Mesothelial cell of epicardium (in vitro differentiated cells): ENCODE measurements at places on chromosomes 3 and 15. TPM values are rescaled to one million over a fixed set of nuclear protein-coding genes. Genes with fewer than 3 reads are reported as not detected.
A peak's percentile ranks its signal among the peaks of the same experiment; 100 is the strongest.

CLSTN2 gene
- 14.4 to 18.2 TPM (median 17.3 TPM) in 3 replicates for total RNA-seq

DNA sequence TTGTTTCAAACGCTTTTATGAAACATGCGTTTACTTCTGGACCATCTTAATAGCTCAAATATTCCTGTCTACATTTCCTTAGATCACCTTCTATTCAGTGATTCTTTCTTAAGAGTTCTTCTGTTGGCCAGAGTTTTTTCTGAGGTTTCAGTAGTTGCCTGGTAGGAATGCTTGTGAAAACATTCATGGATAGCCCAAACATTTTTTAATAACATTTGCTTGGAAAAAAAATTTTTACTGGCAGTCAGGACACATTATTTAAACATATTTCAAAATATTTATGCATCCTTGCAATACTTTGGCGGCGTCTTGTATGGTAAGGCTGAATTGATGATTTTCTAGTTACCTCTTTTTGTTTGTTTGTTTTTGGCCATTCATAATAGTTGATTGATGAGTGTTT lies 47.4 kb upstream of the ZBTB20 start:
- DNase-seq = no peak

ZMYND10 gene
- total RNA-seq = 0.54 to 1.00 TPM (median 0.83 TPM) in 3 replicates

SLC38A3 gene
- 0.84 to 2.5 TPM (median 1.8 TPM) in 3 replicates for total RNA-seq

STRA6 gene
- total RNA-seq = 101 to 114 TPM (median 111 TPM) in 3 replicates

- no peak for DNase-seq
Measured at GRCh38 chr3:78963771-78964170, 804.0 kb downstream of the ROBO1 start.

GRCh38 chr3:31193871-31194270 lies 299.4 kb upstream of the GADL1 start:
- no peak for DNase-seq

DNA sequence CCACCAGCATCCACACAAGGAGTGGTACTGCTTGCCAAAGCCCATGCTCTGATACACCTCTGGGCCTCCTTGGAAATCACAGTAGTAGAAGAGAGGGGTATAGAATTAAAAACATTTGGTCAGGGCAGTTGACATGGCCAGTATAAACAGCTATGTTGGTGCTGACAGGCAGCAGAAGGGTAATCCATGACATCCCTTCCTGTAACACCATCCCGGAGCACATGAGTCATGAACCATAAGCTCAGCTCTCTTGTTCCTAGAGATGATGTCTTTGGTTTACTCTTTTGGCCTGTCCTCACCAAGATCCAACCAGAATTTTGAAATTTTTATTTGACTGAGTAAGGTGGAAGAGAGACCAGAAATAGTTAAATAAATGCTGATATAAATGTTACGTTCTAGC lies 132.6 kb upstream of the CTDSPL start:
- no peak for DNase-seq

GRCh38 chr3:17631609-17632008 lies 110.8 kb downstream of the TBC1D5 start:
- DNase-seq = no peak

DNA sequence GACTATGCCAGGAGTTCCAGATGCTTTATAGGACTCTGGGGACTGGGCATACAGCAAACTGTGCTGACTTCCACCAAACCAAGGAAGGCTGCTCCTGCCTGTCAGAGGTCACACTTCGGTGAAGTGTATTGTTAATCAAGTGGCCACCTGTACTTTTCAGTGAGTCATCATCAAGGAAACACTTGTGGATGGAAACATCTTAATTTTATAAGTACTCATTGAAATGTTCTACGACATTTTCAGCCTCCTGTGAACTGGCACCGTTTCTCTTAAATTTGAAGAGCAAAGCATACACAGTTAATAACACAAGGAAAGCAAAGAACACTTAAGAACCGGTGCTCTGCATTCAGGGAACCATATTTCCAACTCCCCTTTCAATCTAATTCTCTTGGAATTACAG lies 801.7 kb upstream of the DPPA4 start:
- DNase-seq = no peak

GRCh38 chr3:186613637-186614265 lies 891 bp downstream of the AHSG start:
- no peak for DNase-seq

DNA sequence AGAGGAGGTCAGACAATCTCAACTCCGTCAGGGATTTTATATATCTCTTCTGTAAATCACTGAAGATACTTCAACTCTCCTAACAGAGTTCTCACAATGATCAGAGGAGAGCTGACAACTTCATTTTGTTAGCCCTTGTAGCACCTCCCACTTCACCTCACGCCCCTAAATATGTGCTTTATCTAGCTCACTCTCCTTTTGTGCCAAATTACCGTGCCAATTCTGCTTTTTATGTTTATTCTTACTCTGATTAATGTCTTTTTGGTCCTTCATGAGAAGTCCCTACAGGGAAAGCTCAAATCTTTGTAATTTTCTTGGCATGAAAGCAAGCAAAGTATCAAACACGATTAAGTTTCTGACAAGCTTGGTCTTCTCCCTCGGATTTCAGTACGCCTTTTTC lies 636.1 kb upstream of the NAALADL2 start:
- DNase-seq = no peak

- DNase-seq = no peak
Measured at GRCh38 chr3:119659606-119660291, 640 bp downstream of the POPDC2 start.

SLC22A13 gene
- total RNA-seq = 0.34 to 0.85 TPM (median 0.75 TPM) in 3 replicates

PGBD4 gene
- 1.4 to 1.5 TPM (median 1.5 TPM) in 3 replicates for total RNA-seq

DNA sequence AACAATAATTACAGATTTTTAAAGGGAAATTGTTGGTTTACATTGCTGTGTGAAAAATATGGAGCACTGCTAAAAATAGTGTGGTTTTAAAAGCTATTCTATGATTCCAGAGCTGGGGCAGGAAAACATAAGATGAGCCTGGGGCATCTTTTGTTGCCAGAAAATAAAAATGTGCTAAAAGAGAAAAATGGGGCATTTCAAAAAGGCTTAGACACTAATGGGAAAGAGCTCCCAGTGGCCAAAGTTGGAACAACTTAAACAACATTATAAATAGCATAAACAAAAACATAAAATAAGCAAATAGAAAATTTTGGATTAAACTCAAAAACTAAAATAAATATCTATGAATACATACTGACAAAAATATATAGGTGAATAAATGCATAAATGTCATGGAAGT lies 478.9 kb downstream of the NLGN1 start:
- no peak for DNase-seq

OR5K4 gene
- total RNA-seq = not detected in 3 replicates

OR4M2 gene
- not detected in 3 replicates for total RNA-seq

RARB gene
- 106 to 117 TPM (median 117 TPM) in 3 replicates for total RNA-seq

DNA sequence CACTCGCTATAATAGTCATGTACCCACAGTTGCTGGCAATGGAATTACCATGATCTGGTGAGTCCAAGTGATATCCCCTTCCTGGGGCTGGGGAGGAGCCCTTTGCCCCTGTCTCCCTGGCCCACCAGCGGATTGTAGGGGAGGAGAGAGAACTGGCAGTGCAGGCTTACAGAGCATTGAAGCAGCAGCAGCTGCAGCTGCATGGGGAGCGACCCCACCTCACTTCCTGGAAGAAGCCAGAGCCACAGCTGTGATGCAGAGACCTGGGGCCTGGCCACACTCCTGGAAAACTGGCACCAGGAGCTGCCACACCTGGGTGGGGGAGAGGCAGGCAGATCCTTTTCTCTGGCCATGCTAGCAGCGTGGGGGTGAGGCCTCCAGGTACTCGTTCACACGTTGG lies 300.1 kb upstream of the PROK2 start:
- DNase-seq = no peak

DNA sequence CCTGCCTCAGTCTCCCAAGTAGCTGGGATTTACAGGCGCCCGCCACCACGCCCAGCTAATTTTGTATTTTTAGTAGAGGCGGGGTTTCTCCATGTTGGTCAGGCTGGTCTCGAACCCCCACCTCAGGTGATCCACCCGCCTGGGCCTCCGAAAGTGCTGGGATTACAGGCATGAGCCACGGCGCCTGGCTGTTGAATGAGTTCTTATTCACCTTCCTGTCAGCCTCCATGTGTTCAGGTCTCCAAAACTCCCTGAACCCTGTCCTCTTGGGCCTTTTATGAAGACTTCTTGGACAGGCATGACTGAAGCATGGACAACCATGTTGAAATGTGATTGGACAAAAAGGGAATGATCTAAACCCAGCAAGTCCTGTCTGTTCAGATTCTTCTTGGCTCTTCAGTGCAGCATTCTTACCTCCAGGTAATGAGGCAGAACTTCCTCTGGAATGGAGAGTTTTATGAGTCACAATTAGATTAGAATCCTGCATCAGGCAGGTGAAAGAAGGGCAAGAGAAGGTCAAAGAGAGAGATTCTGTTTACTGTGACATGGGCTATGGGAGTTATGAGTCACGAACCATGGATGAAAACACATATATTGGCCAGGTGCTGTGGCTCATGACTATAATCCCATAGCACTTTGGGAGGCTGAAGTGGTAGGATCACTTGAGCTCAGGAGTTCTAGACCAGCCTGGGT lies 23.1 kb upstream of the EIF4A2 start:
- no peak for DNase-seq

DNA sequence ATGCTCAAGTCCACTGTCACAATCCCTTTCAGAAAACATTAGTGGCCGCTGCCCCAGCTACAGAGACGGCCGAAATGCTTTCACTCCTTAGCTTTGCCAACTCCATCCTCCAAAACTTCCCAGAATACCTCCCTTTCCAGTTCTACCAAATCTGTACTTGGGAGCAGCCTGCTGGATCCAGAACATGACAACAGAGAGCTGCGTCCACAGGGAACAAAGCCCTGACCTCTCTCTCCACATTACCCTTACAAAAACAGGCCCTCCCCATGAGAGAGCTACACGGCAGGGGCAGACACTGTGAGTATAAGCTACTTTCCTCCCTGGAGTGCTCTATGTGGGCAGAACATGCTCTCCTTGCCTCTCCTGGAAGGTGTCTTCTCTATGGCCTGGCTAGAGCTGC lies 6.3 kb downstream of the RBM15B start:
- no peak for DNase-seq

GRCh38 chr3:163543662-163544061 lies 1534.6 kb downstream of the SI start:
- DNase-seq = no peak

P2RY13 gene
- not detected in 3 replicates for total RNA-seq

- DNase-seq = no peak
Measured at GRCh38 chr3:63964681-63965485, 52.7 kb upstream of the SCAANT1 start.

DNA sequence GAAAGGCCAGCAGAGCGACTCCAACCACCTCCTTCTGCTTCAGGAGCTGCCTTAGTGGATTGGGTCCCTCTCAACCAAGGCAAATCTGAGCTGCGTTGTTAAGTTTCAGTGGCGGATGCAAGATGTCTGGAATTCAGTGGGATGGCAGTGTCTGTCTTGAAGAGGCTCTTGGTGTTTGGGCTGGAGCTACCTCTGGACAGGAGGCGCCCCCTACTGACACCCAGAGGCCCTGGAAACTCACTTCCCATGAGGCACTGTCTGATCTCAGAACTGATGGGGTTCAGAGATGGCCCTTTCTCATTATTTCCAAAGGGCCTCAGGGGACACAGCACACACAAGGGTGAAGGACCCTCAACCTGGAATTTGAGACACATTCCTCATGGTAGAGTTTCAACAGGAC lies 6.0 kb upstream of the SLC28A1 start:
- DNase-seq = peak; percentile 51

GRCh38 chr15:84657748-84658079 lies 285 bp downstream of the NMB start:
- DNase-seq = no peak

- DNase-seq = no peak
Measured at GRCh38 chr3:38634111-38634510, 15.4 kb downstream of the SCN5A start.

DNA sequence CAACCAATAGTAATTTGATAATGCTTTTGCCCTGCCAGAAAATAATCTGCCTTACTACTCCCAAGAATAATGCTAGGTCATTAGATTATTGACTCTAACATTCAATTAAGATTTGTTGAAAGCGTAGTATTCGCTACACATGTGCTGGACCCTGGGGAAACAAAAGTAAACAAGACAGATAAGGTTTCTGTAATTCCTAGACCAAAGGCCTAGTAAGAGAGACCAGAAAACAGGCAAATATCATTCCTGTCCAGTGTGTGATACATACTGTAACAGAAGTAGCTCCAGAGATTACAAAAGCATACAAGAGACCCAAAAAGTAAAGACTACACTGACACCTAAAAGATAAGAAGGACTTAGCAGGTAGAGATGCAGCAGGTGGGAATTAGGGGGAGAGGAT lies 60.8 kb downstream of the PLOD2 start:
- no peak for DNase-seq

UPK1B gene
- total RNA-seq = 0.22 to 0.47 TPM in 2 of 3 replicates, not detected in the other

VIPR1 gene
- 2.1 to 2.8 TPM (median 2.3 TPM) in 3 replicates for total RNA-seq

DNA sequence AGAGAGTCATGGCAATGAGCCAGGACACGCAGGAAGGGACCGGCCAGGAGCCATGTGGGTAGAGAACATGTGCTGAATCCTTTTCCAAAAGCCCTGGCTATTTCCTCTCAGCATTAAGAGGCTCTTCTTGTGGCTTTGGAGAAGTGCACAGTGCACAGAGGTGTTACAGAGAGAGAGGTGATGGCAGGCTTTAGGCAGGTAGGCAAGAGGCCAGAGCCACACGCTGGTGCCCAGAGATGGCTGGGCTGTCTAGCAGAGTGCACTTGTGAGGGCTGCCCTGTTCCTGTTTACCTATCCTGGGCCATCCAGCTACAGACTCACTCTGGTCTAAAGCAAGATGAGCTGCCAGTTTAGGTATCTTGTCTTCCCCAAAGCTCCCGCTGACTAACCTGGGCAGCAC lies 402.6 kb downstream of the OCA2 start:
- DNase-seq = no peak

REC114 gene
- total RNA-seq = not detected in 3 replicates

DNA sequence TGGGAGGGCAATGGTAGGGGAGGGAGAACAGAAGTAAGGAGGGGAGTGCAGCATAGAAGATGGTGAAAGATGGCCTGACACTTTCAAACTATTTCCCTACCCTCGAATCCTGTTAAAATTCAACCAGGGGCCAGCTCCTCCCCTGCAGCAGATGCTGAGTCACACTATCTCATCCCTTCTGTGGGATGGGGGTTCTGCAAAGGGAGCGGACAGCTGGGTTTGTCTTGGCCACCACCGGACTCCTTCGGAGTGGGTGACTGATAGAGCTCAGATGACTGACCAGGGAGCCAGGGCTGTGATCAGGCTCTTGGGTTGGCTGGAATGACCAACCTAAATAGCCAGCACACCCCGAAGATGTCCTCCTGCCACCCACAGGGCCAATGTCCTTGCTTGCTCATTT lies 33.6 kb upstream of the TMCC1 start:
- DNase-seq = no peak

DNA sequence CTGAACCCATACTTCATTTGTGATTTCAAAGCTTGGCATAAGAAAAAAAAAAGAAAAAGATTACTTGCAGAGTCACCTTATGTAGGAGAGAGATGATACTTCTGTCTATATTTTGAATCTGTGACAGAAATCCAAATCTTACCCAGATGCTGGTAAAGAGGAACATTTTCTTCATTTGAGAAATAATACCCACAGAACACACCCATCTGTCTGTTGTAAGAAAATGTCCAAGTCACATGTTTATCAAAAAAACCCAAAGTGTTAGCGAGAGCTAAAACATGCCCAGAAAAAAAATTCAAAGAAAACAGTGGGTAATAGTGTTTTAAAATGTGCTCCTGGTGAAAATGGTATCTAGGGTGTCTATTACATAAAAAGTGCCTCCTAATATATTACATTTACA lies 18.0 kb upstream of the RAP2B start:
- DNase-seq = no peak
